Renal pelvis (tissue), 12 donors: ENCODE measurements at places on chromosomes 13 and 19. TPM values are rescaled to one million over a fixed set of nuclear protein-coding genes. Genes with fewer than 3 reads are reported as not detected.

Gene SHC2
- 57.5 TPM for polyA plus RNA-seq

Gene CYP2A6
- not detected for polyA plus RNA-seq

Gene CGB3
- polyA plus RNA-seq = not detected

GRCh38 chr13:35219021-35219420 lies 257.5 kb downstream of the MAB21L1 start:
- no peak for DNase-seq

- DNase-seq = no peak
Observed at GRCh38 chr19:6580313-6580712, 10.6 kb downstream of the CD70 start.
